ENCODE measurements at places on chromosomes 11 and 22.

- no peak for DNase-seq
Observed at GRCh38 chr22:25212337-25212736, 7.1 kb upstream of the CRYBB2 start.

GRCh38 chr11:128628686-128629085 is 41.3 kb upstream of the ETS1 start:
- no peak for DNase-seq

DNA sequence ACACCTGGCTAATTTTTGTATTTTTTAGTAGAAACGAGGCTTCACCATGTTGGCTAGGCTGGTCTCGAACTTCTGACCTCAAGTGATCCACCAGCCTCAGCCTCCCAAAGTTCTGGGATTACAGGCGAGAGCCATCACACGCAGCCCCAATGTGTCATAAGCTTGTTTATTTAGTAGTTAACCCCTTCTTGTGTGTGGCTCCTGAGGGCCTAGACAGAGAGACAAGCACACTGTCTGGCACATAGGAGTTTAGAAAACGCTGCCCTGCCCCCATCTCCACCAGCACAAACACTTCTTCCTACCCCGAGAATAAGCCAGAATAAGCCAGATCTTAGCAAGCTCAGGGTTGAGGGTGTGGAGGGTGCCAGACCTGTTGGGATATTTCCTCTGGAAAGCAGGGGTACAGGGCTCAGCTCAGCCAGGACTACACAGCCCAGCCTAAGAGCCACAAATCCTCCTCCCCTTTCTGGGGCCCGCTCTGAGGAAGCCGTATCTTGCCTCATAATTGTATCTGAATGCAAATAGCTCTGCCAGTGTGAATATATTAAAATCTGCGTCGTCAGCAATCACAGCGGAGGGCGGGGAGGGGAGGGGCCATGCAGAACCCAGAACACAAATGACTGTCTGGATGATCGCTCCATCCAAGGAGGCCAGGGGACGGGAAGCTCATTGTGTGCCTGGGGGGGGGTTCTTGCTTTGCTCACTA is 247.3 kb downstream of the MN1 start:
- no peak for DNase-seq

DNA sequence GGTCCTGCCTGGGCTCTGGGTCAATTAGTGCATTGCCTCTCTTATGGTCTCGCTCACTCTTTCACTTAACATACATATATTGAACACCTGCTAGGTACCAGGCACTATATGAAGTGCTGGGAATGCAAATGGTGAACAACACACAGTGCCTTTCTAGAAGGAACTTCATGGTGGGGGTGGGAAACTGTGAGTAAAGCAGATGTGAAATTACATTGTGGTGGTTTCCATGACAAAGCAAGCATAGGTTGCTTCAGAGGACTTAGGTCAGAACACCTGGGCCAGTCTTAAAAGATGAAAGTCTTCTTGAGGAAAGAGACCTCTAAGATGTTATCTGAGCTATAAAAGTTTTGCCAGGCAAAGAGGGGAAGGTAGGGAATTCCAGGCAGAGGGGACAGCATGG is 231.3 kb downstream of the BUD13 start:
- no peak for DNase-seq

- no peak for DNase-seq
Observed at GRCh38 chr11:118859973-118860372, 23.7 kb upstream of the CXCR5 start.

GRCh38 chr22:46046299-46046685 is 69.3 kb upstream of the WNT7B start:
- no peak for DNase-seq

DNA sequence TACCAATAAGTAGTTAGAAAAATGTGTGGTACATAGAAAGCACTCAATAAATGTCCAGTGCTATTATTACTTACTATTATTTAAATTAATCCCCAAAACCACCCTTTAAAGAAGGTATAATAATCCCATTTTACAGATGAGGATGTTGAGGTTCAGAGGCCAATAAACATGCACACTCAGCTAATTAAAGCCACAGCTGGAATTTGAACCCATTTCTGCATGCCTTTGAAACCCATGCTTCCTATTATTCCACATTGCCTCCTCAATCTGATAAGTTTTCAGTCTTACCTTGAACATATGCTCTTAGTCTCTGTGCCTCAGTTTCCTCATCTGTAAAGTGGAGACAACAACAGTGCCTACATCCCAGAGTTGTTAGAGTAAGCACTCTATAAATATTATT is 52.8 kb downstream of the CCDC34 start:
- DNase-seq = no peak

DNA sequence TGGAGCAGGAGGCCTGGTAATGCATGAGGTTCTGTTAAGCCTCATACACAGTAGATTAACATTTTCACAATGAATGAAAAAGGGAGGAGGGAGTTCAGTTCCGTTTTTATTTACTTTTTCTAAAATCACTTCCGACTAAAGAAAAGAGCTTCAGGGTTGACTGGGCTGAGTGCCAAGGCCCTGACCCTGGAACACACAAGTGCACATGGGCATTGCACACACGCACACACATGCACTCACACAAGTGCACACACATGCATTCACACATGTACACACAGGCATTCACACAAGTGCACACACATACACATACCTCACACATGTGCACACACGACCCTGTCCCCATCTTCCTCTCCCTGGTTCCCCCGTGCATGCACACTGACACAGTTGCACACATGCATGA is 303.3 kb downstream of the BRD1 start:
- DNase-seq = no peak

DNA sequence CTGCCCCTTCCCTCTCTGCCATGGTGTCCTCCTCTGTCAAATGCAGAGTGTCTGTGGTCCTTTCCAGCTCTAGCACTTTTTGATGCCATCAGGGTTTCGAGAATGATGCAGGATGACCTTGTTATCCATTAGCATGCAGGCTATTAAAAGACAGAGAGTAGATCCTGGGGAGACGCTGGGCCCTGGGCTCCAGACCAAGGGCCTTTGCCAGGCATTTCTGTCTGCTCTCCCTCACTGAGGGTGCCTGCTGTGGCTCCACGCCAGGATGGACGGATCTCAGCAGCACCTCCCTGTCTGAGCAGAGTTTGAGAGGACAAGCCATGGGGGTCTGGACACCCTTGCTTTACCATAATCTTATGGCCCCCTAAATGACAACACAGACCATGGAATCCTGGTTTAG is 110.8 kb upstream of the CD82 start:
- no peak for DNase-seq

DNA sequence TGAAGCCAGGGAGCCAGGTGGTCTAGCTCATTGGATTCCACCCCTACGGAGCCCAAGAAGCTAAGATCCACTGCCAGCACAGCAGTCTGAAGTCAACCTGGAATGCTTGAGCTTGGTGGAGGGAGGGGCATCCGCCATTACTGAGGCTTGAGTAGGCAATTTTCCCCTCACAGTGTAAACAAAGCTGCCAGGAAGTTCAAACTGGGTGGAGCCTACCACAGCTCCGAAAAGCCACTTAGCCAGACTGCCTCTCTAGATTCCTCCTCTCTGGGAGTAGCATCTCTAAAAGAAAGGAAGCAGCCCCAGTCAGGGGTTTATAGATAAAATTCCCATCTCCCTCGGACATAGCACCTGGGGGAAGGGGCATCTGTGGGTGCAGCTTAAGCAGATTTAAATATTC is 620.3 kb downstream of the NELL1 start:
- DNase-seq = no peak

- DNase-seq = no peak
Observed at GRCh38 chr11:76839311-76839710, 21.4 kb upstream of the ACER3 start.

- no peak for DNase-seq
Observed at GRCh38 chr11:126655807-126656128, 300.3 kb downstream of the ST3GAL4 start.

DNA sequence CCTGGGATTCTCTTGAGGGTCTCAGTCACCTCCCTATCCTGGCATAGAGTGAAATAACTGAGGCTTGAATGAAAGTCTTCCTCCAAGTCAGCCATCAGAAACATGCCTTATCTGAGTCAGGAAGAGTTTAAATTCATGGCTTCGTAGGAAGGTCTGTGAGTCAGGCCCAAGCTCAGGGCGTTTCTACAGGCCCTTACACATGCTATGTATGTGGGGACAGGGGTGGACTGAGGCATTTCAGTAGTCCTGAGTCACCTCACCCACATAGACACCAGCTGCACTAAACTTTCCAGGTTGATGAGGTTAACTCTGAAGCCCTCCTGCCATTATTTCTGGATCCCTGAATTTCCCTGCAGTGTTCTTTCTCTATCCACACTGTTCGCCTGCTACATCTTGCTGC is 134.6 kb upstream of the RCN1 start:
- no peak for DNase-seq

- no peak for DNase-seq
Observed at GRCh38 chr22:31726692-31727091, 23.2 kb downstream of the PRR14L start.

DNA sequence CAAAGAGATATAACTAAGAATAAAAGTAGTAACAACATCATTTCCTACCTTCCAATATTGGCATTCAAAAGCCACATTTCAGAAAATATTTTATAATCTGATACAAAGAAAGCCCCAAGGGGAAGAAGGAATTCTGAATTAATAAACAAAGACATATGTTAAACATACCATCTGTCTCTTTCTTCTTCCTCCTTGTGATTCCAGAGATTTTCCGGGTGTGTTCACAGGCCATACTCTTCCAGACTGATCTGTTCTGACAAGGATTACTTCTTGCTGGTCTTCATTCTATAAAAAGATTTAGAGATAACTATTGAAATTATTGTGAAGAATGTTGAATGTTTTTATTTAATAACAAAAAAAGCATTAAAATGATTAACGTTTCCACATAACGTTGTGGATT is 65.0 kb downstream of the CWF19L2 start:
- DNase-seq = no peak

- no peak for DNase-seq
Observed at GRCh38 chr22:44128958-44129618, 51.6 kb upstream of the PARVG start.

GRCh38 chr22:30036656-30037055 is 43.6 kb upstream of the HORMAD2 start:
- DNase-seq = no peak

DNA sequence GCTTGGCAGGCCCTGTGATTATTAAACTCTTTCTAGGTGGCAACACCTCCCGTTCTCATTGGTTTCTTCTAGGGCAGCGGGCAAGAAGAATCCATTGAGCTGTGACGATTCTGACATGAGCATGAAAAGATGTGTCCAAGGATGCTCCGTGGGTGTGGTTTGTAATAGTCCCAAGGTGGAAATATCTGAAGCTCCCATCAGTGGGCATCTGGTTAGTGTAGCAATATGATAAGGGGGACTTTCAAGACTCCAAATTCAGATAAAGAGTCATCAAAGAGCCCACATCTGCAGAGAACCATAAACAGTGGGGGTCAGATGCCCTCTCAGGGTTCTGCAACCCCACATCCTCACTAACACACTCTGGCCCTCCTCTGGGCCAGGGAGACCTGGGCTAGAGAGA is 42.6 kb downstream of the TST start:
- no peak for DNase-seq

DNA sequence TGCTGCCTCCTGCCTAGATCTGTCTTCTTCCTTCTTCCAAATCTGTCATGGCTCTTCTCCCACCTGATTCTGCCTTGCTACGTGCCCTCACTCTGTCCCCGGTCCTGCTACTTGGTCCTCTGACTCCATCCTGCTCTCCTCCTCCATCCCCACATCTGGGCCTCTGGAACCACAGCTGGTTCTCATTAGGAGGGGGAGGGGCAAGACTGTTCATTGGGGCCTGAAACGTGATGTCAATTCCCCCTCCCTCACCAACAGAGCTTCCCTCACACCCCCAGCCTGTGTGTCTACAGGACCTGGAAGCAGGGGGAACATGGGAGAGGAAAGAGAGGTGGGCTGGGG is 9.1 kb downstream of the DCHS1 start:
- no peak for DNase-seq
